ENCODE measurements at places on chromosomes 5 and 9.
A peak's percentile ranks its signal among the peaks of the same experiment; 100 is the strongest.

DNA sequence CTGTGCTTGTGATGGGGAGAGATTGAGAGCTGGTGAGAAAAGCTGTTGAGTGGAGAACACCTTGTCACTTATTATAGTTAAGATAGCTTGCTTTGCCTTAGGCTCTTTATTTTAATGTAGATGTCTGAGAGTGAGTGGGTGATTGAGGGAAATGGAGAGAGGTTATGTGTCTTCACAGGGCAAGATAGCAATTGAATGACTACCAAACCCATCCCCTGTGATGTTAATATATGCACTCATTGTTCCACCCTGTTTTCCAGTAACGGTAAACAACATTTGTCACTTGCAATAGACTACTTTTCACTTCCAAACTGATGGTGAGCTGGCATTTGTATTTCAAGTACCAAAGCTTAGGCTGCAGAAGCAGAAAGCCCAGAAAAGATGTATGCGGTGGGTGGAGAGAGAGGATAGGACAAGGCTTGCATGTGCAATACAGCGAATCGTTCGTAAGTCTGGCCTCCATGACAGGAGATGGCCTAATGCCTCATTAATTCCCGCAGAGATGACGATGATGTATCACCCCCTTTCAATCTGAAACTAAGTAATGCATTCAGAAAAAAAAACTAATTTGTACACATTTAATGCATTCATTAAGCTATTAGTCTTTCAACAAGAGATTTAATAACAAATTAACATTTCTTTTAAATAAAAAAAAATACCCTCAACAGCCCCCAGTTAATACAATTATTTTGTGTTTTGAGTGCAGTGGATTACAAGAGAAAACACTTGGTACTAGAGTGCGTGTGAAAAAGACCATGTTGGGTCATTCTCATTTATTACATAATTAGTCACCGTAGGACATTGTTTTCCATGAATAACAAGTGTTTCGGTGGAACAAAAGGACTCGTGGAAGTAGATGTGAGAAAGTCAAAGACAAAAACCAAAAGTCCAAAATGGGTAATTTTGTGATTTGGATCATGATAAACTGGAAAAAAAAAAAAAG is 699.0 kb downstream of the BRINP1 start:
- DNase-seq, result no peak

DNA sequence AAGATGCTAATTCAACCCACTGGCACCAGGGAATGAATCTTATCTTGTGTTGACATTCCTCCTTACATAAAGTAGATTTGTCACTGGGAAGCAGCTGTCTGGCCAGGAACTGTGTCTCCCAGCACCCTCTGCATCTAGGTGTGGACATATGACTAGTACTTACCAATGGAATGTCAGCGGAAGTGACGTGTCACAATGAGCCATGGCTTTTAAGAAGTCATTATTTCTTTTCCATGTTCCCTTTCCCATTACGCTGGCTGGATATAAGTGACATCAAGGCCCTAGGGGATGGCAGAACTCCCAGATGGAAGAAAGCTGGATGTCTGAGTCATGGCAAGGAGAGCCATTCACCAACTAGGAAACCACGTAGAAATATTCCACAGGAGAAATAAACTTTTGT is 84.7 kb upstream of the MAST4 start:
- no peak for DNase-seq

DNA sequence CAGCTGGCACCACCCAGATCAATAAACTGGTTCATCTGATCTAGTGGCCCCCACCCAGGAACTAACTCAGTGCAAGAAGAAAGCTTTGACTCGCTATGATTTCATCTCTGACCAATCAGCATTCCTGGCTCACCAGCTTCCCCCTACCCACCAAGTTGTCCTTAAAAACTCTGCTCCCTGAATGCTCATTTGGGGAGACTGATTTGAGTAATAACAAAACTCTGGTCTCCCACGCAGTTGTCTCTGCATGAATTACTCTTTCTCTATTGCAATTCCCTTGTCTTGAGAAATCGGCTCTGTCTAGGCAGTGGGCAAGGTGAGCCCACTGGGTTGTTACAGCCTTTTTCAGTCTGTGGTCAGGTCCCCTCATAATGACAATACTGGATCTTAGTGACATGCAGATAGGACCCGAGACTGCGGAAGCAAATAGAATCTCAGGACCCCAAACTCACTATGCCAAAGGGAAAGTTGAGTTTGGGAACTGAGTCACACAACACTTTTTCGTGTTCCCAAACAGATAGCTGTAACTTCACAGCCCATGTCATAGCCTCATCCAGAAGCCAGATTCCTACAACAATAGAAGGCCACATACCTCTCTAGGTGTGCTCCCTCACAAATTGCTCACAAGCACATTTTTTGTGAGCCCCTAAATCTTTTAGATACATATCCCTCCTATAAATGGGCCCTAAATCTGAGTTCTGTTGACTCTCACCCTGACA is 175.2 kb upstream of the RAI14 start:
- no peak for DNase-seq

DNA sequence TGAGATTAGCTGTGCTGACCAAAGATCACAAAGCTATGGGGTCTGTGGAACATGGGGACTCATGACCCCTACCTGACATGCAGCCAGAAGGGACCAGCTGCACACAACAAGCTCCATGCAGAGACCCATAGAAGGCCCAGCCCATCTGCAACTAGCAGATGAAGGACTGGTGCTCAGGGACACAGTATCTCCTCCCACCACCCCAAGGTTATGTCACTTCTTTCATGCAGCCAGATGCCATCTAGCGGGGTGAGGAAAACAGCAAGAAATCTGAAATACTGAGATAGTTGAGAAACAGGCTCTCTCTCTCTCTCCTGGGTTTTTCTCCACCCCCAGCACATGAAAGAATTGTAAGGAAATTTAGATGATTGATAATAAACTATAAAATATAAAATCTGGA is 161.3 kb upstream of the DAPK1 start:
- no peak for DNase-seq

DNA sequence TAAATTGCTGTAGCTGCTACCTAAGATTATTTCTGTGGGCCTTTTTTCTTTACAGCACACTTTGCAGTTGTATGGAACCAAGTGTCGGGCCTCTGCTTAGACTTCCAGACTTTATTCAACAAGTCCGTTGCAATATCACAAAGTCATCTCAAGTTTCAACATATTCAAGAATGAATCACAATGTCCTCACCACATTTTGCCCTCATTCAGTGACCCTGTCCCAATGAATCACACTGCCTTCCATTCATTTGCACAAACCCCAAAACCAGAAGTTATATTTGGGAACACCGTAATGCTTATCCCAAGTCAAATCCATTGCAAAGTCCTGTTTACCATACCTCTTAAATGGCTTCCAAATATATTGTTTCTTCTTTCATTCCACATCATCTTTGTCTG is 439.6 kb downstream of the CSNK1G3 start:
- DNase-seq, result peak; percentile 92

Measured in HS-5 (cell line).